ENCODE measurements at places on chromosomes 12 and 14.

DNA sequence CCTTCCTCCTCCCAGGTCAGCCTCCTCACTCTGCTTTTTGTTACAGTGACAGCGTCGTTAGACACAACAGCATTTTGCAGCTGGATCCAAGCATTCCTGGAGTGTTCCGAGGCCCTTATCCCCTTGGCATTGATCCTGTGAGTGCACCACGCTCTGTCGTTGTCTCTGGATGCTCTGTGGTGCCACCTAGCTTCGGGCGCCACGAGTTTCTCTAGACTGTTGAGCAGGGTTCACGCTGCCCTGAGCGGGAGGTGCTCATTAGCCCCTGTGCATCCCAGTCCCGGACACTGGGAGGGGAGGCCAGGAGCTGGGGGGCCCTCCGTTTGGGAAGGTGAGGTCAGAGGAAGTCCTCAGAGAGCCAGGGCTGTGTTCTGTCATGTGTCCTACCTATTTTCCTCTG lies 17.3 kb upstream of the DNAH10 start:
- DNase-seq: no peak

GRCh38 chr14:106489112-106489881 lies 962.9 kb downstream of the TMEM121 start:
- no peak for DNase-seq

DNA sequence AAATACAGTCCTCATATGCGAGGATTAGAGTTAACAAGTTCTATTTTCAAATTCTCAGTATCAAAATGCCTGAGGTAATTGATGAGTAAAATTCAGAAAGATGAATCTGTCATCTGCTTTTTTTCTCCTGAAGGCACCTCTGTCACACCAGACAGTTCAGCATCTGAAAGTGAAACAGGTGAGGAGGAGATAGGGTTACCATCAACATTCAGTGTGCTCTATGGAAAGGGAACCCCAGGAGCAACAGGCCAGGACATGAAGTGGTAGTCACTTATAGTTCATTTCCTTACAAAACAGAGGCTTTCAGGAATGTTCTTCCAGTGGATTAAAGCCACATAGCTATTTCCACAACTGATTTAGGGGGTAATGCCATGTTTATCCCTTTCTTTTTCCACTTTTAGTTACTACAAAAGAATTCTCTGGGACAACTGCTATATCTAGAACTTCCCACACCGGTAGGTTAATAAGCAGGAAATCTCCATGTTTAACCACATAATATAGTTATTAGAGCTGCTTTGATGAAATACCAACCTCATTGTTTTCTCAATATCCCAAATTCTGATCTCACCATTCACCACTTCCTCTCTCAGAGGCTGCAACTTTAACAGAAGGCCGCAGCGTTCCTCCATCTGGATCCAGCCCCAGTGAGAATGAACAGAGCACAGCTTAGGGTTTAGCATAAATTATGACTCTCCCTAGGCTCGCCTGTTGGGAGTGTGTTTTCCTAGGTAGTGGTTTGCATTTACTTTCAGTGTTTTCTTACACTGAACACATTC lies 177.0 kb upstream of the CNTN1 start:
- no peak for DNase-seq

DNA sequence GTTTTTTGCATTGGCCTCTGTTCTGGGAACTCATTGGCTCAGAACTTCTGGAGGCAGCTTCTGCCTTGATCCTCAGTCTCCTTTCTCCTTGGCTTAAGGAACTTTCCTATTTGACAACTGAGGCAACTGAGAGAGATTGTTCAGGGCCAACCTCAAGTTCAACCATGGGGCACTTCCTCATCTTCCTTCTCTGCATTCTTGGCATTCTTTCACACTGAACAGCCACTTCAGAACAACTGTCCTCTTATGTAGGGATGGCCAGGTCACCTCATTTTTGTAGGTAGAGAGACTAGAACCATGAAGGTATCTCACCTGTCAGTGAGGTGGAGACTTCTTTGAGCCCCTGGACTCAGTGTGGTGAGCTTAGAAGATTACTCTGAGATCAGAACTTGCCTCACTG lies 63.0 kb upstream of the NRXN3 start:
- no peak for DNase-seq

DNA sequence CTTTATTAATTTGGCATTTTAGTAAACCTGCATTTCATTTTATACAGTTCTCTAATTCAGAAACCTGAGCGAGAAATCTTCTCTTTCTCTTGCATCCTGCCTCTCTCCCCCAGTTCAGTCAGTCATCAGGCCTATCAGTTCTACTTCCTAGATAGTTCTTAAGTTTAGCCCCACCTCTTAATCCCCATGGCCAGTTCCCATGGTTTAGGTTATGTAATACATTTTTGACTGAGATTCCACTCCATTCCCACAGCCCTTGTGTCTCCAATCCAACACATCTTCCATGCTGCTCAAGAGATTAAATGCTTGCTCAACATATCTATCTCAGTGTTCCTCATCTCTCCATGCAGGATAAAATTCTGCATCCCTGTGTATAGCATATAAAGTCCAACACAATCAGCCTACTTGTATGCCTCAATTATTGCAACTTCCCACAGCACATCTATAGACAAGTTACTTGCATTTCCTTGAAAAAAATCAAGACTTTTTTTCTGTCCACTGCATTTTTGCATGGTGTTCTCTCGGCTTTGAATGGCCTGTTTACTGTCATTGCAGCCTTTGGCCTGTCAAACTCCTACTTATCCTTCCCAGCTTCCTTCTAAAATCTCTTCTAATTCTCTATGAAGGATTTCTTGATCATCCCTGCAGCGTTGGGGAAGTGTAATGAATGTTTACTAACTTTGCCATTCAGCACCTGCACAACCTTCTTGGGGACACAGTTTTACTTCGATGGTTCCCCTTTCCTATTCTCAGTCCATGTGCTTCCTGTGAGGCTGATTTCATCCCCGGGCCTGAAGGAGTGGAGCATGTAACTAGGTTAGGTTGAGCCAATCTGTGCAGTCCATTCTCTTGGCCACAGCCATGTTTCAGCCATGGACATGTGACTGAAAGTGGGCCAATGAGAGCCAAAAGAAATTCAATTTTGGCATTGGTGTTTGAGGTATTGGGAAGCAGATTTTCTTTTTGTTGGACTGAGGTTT lies 80.8 kb downstream of the DACT1 start:
- DNase-seq: no peak

- DNase-seq: no peak
Observed at GRCh38 chr14:28758885-28759652, 7.5 kb upstream of the FOXG1 start.

GRCh38 chr12:3888659-3889058 lies 15.5 kb upstream of the PARP11 start:
- DNase-seq: no peak

GRCh38 chr12:124496584-124496983 lies 70.8 kb downstream of the NCOR2 start:
- no peak for DNase-seq

GRCh38 chr14:65356327-65356836 lies 56.1 kb upstream of the FUT8 start:
- no peak for DNase-seq

- no peak for DNase-seq
Observed at GRCh38 chr12:69196302-69197288, 42.8 kb upstream of the CPSF6 start.

- DNase-seq: no peak
Observed at GRCh38 chr12:33248364-33248763, 191.3 kb downstream of the SYT10 start.

- no peak for DNase-seq
Observed at GRCh38 chr14:71304690-71305089, 397.4 kb downstream of the PCNX1 start.

GRCh38 chr12:91053951-91054715 lies 3.7 kb downstream of the KERA start:
- no peak for DNase-seq

- no peak for DNase-seq
Observed at GRCh38 chr14:37816135-37816534, 220.7 kb downstream of the TTC6 start.

DNA sequence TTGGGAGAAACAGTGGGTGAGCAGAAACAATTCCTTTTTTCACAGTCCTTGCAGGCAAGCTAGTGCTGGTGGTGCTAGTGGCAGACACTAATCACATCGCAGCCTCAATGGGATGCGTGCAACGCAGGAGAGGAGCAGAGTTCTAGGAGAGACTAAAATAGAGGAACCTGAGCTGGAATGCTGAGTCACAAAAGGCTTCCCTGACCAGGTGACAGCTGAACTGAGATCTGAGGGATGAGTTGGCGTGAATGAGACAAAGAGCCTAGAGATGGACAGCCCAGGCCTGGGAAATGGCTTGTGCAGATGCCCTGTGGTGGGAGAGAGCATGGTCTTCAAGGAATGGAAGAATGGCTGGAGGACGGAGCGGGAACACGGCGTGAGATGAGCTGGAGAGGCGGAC lies 25.8 kb downstream of the ACADS start:
- no peak for DNase-seq

DNA sequence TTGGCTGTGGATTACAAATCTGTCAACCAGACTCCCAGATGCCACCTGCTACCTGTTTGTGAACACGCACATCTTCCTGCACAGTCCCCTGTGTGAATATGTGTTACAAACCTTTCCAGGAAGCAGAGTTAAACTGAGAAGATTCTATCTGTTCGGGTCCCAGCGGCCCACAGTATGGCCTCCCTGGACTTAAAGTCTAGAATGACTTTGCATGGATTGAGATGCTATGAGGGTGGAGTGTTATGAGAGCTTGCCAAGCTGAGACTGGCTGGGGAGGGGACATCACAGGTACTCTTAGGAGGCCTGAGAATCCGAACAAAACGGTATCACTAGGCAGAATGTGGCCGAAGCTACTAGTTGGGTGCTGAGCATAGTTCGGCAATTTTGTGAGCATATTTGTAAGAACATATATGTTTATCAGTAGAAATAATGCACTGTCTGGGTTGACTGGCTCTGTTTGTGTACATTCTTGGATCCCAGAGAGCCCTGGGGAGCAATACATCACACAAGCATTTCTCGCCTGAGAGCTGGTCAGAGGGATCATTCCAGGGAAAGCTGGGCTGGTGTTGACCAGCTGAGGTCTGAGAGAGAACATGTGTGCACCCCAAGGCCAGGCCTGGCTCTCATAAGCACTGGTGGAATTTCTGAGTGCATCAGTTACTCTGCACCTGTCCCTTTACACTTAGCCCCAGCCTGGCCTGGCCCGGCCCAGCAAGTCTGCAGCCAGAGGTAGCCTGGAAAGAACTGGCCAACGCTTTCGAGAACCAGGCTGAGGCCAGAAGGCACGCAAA lies 29.8 kb upstream of the LTBP2 start:
- DNase-seq: no peak

DNA sequence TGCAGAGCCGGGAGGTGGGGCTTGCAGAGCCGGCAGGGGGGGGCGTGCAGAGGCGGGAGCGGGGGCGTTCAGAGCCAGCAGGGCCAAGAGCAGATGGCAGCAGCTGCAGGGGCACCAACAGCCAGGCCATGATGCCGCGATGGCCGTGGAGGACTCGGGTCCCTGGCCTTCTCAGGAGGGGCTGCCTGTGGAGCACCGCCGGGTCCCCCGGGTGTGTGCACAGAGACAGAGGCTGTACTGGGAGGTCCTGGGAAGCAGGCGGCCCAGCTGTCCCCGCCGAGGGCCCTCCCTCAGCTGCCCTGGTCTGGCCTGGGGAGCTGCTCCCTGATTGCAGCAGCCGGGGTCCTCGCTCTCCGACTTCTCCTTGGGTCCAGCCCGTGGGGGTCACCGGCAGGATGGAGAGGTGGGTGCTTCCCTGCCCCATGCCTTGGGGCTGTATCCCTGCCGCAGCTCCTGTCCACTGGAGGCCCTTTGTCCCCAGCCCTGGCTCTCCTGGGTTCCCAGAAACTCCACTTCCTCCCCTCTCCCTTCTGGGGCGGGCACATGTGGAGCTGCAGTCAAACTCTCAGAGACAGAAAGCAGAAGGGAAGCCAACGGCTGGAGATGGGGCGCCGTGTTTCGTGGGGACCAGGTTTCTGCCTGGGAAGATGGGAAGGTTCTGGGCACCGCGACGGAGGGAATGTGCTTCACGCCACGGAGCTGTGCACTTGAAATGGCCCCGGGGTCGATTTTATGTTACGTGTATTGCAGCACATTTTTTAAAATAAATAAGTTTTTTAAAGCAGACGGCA lies 75.8 kb upstream of the GALNT9 start:
- no peak for DNase-seq

- no peak for DNase-seq
Observed at GRCh38 chr12:19128485-19128884, 1.0 kb upstream of the PLEKHA5 start.

- DNase-seq: no peak
Observed at GRCh38 chr14:101926085-101926484, 38.3 kb upstream of the DYNC1H1 start.

GRCh38 chr12:49188201-49188915 lies 522 bp downstream of the TUBA1A start:
- DNase-seq: peak; percentile 73

DNA sequence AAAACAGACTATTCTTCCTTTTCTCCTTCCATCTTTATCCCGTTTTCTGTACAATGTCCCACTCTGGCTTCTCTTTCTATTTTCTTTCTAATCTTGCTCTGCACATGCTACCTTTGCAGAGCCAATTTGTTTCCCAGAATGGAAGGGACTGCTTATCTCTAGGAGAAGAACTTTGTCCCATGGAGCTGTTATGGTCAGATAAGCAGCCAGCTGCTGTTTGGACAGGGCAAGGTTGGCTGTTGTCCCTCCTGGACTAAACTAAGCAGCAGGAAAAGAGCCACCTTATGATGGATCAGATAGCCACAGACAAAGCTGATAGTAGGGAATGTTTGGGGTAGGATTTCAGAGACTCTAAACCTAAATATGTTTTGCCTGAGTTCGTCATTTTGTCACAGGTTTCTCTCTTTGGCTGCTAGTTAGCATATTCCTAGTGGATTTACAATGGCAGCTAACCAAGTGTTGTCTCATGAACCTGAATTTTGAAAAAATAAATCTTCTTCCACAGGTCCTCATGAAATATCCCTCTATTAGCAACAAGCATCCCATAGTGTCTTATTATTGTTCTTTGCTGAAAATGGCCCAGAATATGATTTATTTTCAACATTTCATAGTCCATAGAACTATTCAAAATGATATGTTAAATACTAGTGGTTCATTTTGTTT lies 262.8 kb downstream of the SLC16A7 start:
- no peak for DNase-seq

DNA sequence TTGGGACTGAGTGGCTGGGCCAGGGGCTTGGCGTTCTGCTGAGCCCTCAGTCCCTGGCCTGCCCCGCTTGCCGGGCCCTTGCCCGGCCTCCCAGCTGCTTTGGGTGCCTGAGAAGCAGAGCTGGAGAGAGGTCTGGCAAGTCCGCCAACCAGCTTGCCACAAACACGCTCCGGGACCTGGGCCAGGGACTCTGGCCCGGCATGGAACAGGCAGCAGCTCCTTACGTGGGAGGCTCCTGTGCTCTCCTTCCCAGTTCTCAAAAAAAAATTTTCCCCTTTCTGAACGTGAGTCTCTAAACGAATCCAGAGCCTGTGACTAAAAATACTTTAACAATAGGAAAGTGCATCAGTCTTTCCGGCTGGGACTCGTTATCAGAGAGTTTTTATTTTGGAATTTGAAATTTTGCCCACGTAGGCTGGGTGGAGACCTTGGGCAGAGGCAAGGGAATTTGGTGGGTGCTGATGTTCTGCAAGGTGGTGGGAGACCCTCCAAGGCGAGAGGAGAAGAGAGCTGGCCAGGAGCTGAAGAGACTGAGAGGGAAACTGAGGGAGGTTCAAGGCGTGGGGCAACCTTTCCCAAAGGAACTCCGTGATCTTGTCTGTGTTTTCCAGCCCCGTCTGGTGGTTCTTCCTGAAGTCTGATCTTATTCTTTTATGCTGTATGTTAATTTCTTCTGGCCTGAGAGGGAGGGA lies 6.8 kb upstream of the NR4A1 start:
- DNase-seq: no peak

GRCh38 chr14:105309371-105309770 lies 5.2 kb upstream of the PACS2 start:
- DNase-seq: no peak
